Activated B cell treated with CpG ODN at 0.5 μM for 24 hours (primary cell): ENCODE measurements at places on chromosomes 13 and 19.

DNA sequence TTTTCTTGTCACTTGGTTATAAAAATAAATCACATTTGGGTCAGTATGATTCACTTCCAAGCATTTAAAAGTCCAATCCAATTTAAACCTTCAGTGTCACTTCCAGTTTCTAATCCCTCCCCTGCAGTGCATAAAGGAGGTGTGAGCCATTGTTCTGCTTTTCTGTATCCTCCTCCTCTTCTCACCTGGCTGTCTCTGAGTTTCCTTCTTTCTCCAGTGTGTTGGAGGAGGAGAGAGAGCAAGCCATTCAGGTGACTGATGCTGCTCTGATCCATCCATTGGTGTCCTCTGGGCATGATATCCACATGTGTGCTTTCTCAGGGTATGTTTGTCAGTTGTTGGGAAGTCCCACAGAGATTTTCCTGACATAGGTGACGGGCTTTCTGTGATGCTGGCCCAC is 1.2 kb downstream of the NUDT15 start:
- DNase-seq, result no peak

- no peak for DNase-seq
These were observed 94.6 kb upstream of the DIAPH3 start for GRCh38 chr13:60258349-60258748.

DNA sequence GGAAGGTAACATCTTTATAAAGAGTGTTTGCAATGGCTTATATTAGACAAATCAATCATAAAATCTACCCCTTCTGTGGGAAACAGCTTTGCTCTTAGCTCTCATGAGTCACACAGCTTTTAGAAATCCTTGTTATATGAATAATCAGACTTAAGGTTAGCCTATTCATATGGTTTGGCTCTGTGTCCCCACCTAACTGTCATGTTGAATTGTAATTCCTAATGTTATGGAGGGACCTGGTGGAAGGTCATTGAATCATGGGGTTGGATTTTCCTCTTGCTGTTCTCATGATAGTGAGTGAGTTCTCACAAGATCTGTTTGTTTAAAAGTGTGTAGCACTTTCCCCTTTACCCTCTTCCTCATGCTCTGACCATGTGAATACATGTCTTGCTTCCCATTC is 704.2 kb upstream of the KLHL1 start:
- no peak for DNase-seq

GRCh38 chr19:30781047-30781446 is 408.9 kb downstream of the ZNF536 start:
- no peak for DNase-seq

- DNase-seq, result no peak
These were observed 275.5 kb downstream of the ITGBL1 start for GRCh38 chr13:101728021-101728420.

DNA sequence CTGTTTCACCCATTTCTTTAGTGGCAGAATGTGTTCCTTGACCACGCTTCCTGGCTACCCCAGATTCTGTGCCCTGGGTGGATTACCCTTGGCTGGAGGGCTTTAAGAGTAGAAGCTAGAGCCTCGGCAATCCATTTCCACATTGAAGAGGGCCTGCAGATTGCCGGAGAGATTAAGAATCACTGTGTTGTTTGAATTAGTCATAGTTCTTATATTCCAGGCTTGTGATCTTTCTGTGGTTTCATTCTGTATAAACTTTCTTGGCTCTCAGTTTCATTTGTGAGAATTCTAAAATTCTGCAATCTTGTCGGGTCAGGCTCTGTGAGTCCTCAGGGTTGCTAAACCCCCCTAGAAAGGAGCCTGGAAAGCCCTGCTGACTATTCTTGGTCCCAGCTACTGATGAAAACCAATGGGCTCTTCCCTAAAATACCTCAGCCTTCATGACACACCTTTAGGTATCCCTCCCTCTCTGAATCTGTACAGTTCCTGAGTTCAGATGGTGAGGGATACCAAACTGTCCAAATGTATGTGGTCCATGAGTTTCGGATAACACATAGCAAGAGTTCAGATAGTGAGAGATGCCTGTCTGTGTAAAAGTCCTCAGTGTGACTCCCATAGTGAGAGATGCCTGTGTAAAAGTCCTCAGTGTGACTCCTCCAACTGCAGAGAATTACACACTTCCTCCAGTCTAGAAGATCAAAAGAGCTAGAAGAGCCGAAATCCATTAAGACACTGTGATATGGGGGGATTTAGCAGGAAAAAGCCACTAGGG is 4.3 kb downstream of the PHF11 start:
- DNase-seq, result no peak

- DNase-seq, result no peak
These were observed 2.3 kb downstream of the FNDC3A start for GRCh38 chr13:48977973-48978372.

DNA sequence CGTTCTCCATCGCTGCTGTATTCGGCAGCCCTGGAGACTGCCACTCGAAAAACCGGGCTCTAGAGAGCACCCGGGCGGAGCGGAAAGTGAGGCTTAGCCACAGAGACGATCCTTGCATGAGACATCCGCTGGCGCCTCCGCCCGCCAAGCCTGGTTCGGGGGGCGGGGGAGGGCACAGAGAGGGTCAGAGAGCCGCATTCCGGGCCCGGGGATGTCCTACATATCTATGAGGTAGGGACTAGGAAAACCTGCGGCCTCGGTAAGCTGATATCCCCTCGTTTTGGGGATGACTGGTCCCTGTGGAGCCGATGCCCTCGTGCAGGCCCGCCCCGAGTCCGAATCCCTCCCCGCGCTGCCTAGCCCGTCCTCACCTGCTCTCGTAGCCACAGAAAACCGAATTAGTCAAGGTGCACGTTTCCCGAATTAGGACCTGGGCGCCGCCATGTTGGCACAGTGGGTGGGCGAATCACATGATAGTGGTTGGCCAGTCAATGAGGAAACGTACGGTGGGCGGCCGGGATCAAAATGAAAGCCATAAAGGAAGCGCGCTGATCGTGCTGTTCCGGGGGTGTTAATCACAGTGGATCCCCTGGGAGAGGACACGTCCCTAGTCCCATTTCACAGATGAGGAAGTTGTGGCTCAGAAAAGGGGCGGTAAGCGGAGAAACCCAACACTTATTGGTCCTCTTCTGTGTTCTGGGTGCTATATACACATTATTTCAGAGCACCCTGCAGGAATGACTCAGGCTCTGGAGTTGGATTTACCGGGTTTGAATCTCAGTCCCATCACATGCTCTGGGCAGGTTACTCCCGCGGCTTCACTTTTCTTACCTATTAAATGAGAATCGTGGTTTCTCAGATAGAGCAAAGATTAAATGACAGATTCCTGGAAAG is at the start of gene TRMT1:
TSS of gene TRMT1 (minus strand) at position 459 of the 894 bp plus-strand sequence. CDS start at position 118, 341 bp downstream.
- peak; percentile 83 for DNase-seq

DNA sequence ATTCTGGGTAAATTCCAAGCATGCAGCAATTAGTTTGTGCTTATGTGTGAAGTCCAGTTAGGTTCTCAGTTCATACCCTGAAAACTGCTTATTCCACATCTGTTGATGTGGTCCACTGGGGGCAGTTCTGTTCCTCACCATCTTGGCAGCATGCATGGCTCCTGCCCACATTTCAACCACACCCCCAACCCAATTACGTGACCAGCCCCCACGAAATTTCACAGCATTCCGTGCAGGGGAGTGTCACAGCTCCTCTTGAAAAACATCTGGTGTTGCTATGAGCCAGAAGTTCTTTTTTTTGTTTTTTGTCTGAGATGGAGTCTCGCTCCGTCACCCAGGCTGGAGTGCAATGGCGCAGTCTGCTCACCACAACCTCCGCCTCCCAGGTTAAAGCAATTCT is 9.1 kb upstream of the ERVK3-1 start:
- no peak for DNase-seq

- DNase-seq, result no peak
These were observed 40.1 kb downstream of the RBM26 start for GRCh38 chr13:79365981-79366380.
